ENCODE measurements at places on chromosomes 16 and 17.
A peak's percentile ranks its signal among the peaks of the same experiment; 100 is the strongest.

GRCh38 chr16:72508191-72508590 is 336.2 kb upstream of the PMFBP1 start:
- no peak for DNase-seq

DNA sequence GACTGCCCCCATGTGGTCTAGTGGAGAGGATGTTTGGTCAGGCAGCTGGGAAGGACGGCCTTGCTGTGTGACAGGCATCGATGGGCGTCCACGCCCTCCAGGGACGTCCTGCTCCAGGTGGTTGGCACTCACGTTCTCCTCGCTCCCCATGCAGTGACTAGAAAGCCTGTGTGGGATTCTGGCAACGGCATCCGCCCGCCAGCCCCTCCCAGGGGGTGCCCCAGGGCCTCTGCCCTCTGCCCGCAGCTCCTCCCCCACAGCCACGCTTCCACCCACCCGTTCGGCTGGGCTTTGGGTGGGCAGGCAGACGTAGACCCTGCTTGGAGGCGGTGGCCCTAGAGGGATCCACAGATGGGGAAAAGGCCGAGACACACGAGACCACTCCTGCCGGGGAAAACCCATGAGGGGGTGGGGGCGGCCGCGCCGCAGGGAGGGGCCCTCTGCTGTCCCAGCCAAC is 4.7 kb upstream of the IL17C start:
- no peak for DNase-seq

GRCh38 chr16:88472637-88473205 is 19.6 kb downstream of the ZFPM1 start:
- no peak for DNase-seq

DNA sequence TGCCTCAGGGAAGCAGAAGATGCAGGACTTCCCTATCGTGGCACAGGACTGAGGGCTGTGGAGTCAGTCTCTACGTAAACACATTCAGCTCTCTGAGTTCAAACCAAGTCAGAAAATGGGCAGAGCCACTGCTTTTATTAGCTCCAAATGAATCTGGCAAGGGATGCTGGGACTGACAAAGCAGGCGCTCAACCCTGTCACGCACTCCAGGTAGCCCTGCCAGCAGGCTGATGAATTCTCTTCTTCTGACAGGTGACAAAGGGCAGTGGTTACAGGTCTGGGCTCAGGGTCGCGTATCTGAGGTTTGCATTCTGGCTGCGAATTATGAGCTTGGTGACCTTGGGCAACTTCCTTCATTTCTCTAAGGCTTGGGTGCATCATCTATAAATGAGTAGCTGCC is 9.4 kb downstream of the RPH3AL start:
- no peak for DNase-seq

DNA sequence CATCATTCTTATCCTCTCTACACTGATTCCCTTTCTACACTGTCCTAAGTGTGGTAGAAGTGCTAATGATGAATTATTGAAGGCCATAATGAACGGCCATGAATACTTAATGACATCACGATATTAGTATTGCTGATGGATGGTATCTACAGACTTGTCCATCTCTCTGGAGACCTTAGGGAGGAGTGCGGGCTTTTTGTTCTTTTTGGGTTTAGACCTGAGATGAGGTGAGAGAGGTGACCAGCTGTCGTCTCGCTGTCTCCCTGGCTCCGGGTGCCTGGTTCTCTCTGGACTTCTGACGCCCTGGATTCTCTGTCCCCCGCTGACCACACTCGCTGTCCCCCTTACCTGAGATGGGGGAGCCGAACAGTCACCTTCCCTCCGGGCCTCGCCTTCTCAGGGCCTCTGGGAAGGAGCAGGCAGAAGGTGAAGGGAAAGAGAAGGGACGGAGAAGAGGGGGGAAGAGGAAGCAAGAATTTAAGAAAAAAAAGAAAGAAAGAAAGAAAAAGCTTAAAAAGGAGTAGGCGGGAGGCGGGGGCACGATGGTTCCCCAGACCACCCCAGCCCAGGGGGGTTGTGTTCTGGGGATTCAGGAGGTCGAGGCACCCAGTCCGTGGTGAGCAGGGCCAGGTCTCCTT is 17.1 kb downstream of the SGCA start:
- DNase-seq = no peak

- DNase-seq = no peak
Observed at GRCh38 chr17:8953156-8953885, 12.2 kb downstream of the PIK3R5 start.

DNA sequence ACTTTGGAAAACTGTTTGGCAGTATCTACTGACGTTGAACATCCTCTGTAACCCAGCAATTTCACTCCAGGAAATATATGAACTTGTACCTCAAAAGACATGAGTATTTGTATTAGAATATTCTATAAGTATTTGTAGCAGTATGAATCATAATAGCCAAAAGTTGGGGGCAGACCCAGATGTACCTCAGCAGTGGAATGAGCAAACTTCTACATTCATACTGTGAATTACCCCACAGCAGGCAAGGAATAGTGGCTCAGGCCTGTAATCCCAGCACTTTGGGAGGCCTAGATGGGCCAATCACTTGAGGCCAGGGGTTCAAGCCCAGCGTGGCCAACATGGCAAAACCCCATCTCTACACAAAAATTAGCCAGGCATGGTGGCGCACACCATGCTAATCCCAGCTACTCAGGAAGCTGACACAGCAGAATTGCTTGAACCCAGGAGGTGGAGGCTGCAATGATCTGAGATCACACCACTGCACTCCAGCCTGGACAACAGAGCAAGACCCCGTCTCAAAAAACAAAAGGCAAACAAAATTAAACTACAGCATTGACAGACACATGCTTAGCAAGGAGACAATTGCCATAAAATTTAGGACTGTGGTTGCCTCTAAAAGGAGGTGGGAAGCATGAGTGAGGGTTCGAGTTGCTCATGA is 11.2 kb upstream of the HELZ start:
- DNase-seq = no peak

- no peak for DNase-seq
Observed at GRCh38 chr17:29156781-29157180, 23.4 kb downstream of the MYO18A start.

GRCh38 chr16:59013930-59014329 is 279.8 kb upstream of the GOT2 start:
- DNase-seq = no peak

GRCh38 chr17:27471321-27472269 is 15.3 kb downstream of the KSR1 start:
- no peak for DNase-seq

GRCh38 chr17:21033350-21033749 is 9.5 kb downstream of the USP22 start:
- DNase-seq = no peak

DNA sequence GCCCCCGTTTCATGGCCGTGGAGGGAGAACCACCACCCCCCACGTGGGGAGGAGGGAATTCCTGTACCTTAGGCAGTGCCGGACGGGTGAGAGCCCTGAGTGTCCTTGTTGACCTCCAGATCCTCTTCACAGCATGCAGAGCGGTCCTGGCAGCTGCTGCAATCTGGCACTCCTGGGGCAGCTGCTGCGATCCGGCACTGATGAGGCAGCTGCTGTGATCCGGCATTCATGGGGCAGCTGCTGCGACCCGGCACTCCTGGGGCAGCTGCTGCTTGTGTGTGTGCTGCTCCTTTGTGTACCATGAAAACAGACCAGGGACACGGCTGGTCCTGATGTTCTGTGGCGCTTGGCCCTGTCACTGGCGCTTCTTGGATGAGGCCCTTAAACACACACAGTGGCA is 12.8 kb downstream of the ZNF778 start:
- peak; percentile 78 for DNase-seq

- no peak for DNase-seq
Observed at GRCh38 chr17:16273499-16273898, 56.5 kb downstream of the PIGL start.

DNA sequence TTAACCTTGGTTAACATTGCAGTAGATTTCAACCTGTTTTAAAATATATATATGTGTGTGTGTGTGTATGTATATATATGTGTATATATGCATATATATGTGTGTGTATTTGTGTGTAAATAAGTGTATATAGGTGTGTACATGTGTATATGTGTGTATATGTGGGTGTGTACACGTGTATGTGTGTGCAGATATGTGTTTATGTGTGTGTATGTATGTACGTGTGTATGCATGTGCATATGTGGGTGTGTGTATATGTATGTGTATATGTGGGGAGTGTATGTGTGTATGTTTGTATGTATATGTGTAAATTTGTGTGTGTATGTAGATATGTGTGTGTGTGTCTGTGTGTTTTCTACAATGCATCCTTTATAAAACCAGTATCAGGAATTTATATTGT is 205.5 kb upstream of the FOXF1 start:
- no peak for DNase-seq

- no peak for DNase-seq
Observed at GRCh38 chr17:59026176-59026939, 80.3 kb downstream of the TRIM37 start.

- no peak for DNase-seq
Observed at GRCh38 chr17:2693561-2694380, 17.8 kb downstream of the CLUH start.

DNA sequence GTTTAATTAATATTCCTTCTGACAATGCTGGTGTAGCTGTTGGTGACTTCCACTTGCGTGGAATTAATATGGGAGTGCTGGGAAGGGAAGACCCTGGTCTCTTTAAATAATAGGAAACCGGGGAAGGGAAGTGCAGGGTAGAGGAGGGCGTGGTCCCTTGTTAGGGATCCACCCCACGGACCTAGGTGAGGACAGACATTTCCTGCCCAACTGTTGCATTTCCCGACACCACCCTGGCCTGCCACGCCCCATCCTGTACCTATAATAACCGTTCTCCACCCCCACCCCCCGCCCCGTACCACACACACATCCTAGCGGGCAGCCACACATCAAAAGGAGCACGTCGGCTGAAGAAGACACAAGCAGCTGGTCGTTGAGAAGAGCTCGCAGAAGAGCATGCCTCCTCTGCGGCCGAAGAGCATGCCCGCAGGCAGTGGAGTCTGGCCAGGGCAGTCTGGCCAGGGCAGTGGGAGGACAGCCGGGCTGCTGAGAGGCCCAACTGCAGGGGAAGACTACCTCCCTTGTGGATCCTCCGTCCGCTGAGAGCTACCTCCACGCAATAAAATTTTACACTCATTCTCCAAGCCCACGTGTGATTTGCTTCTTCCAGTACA is 36.8 kb upstream of the MMD start:
- no peak for DNase-seq

GRCh38 chr16:49936791-49937190 is 80.9 kb upstream of the ZNF423 start:
- DNase-seq = no peak

DNA sequence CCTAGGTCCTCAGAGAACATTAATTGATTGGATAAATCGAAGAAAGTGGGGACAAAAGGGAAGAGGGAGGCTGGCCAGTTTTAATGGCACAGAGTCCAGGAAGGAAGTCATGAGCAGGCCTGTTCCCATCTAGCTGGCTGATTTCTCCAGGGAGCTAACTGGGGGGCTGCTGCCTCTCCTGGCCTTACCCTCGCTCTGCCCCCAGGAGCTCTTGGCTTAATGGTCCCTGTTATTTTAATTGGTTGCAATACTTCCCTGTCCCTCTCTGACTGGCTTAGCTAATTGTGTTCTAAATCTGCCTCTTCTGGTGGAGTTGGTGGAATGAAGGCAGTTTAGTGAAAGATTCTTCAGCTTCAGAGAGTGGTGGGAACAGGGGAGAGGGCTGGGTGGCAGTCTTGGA is 61.4 kb downstream of the MGAT5B start:
- no peak for DNase-seq

DNA sequence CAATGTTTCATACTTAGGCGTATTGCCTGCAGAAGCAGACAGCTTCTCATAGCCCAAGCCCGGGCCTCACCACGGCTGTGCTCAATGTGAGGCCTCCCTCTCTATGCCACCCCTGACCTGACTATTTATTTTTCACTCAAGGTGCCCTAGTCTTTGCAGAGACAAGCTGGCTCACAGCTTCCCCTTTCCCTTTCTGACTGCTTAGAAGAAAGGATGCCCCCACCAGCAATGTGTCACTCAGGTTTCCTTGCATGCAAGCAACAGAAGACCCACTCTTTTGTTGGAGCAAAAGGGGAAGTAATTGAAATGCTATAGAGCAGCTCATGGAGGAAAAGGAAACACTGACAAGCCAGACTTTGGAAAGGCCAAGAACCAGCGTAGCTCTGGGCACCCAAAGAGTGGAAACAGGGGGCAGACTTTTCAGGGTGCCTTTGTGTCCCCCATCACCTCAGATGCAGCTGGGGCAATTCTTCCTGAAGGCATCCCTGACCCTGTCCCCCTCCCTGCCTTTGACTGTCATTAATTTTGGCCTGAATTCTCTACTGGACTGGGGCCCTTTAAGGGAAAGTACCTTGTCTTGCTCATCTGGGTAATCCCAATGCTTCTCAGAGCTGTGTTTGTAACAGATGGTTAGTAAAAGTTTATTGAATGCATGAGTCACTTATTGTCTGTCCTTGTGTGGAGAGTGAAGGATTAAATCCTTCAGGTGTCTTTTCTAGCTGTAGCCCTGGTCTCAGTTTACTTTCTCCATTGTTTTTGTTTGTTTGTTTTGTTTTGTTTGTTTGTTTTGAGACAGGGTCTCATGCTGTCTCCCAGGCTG is 17.8 kb downstream of the RGS9 start:
- DNase-seq = peak; percentile 86

DNA sequence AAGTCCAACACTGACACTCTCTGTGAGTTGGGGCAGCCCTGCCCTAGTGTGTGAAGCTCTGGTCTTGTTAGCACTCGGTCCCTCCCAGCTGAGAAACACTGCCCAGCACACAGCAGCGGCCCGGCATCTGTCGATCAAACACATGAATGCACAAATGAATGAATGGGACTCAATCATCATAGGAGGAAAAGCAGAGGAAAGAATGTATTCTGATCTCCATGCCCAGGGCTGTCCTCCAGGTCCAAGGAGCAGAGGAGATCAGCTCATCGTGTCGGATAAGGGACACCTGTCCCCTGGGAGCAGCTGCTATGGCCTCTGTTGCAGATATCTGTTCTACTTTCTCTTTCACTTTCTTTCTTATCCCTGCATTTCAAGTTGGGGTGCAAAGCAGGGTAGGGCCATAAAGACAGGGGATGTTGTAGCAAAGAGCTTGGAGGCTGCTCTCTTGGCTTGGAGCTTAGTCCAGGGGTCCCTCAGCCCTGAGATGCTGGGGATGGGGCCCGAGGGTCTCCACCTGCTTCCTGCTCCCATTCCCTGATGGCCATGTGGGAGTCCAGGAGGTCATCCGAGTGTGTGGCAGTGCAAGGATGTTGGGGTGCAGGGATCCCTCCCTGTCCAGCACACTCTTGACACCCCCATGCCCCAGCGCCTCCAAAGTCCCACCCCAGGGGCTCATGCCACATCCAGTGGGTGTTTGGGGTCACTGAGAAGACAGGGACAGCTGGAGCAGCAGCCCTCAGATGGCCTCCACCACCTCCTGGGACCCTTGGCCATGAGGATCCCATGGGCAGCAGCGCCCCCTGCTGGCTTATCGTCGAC is 88.2 kb downstream of the IRF8 start:
- no peak for DNase-seq

GRCh38 chr17:67576471-67577115 is 141.1 kb upstream of the NOL11 start:
- no peak for DNase-seq

DNA sequence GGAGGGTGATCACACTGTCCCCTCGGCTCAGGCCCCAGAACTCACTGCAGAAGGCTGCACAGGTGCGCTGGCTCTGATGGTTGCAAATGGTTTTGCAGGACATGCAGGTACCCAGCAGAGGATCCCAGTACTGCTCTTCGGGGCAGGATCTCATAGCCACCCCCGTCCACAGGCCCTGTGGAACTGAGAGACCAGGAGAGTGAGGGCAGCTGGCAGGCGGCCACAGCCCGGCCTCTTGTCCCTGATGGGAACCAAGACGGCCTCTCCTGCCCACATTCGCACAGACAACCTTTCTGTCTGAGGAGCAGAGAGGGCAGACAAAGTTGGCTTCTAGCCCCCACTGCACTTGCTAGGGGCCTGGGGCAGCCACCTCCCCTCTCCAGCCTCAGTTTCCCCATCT is 19.5 kb downstream of the TNFRSF13B start:
- DNase-seq = no peak

- DNase-seq = no peak
Observed at GRCh38 chr16:57276596-57276995, 7.9 kb downstream of the PLLP start.
